GM18507 (cell line): ENCODE measurements at places on chromosomes 3 and 15.

- no peak for DNase-seq
Measured at GRCh38 chr3:17874636-17875035, 132.2 kb upstream of the TBC1D5 start.

- no peak for DNase-seq
Measured at GRCh38 chr15:78637776-78638435, 3.1 kb downstream of the CHRNB4 start.

DNA sequence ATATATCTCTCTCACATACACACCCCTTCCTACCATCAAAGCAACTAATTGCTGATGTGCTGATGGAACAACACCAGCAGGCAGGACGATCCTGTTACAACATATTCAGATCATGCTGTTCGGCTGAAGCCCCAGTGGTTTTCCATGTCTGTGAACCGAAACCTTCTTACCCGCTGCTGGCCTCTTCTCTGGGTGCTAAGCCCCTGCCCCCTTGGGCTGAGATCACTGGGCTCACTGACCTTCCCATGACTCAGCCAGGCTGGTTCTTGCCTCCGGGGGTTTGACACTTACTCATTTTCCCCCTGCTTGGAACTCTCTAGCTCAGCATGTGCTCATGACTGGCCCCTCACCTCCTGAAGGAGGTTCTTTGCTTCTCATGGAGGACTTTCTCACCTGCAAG lies 122.0 kb upstream of the RGMA start:
- DNase-seq, result no peak

DNA sequence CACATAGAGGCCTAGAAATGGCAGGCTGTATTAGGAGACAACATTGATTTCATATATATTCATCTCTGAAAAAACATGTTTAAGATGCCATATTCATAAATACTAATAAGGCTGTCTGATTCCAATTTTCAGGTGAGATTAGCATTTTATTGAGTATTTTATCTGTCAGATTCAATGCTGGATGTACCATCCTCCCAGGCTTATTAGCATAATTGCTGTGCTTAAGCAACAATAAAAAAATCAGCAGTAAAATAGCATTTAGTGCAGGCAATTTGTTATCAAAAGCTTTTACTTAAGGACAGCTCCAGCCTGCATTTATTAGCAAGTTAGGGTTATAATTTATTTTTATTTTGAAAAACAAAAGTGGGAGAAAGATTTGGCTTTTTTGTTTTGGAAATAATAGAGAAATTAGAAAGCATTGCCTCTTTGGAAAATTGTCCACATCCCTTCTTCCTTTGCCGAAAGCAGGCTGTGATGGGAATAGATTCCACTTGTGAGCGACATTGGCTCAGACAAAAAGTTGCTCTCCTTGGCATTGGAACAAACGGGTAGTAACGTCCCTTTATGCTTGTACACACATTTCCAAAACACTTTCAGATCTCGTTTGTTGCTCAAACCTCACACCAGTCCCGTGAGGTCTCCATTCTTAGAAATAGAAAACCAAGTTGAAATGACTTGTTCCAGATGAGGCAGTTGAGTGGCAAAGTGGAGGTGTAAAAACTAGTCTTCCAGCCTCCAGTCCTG lies 134.0 kb downstream of the LPP start:
- no peak for DNase-seq

DNA sequence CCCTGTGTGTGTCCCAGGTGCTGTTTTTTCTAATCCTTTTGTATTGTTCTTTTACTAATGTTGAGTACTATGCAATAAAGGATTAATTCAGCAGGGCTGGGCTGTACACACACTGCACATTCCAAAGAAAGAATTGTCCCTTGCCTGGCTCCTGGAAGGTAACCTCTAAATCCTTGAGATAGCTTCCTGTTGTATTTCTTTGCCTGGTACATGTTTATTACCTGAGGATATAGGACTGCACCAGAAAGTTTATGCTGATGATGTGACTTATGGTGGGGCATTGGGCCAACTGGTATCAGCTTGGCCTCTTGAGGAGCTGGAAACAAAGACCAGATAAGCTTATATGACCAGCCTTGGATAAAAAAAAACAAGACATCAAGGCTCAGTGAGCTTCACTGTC lies 26.6 kb upstream of the FAN1 start:
- no peak for DNase-seq
